ENCODE measurements at places on chromosomes 4 and X. TPM values are rescaled to one million over a fixed set of nuclear protein-coding genes. Genes with fewer than 3 reads are reported as not detected.

SPCS3 gene
- 135 TPM for total RNA-seq

- no peak for DNase-seq
- H3K36me3 ChIP-seq: no peaks in the 10 kb centered on the region
- no peaks in the 10 kb centered on the region for H3K27me3 ChIP-seq
- no peak overlapping the region for H3K4me3 ChIP-seq
- no peak overlapping the region for H3K27ac ChIP-seq
Measured at GRCh38 chrX:36241397-36241796, 321.9 kb downstream of the CFAP47 start.

GRCh38 chr4:147777456-147778091, 45.7 kb downstream of the ARHGAP10 start:
- H3K36me3 ChIP-seq: no peaks in the 10 kb centered on the region
- no peaks in the 10 kb centered on the region for H3K27me3 ChIP-seq
- H3K27ac ChIP-seq: no peak overlapping the region
- peaks cover 90% of the 10 kb centered on the region for H3K4me1 ChIP-seq

DNA sequence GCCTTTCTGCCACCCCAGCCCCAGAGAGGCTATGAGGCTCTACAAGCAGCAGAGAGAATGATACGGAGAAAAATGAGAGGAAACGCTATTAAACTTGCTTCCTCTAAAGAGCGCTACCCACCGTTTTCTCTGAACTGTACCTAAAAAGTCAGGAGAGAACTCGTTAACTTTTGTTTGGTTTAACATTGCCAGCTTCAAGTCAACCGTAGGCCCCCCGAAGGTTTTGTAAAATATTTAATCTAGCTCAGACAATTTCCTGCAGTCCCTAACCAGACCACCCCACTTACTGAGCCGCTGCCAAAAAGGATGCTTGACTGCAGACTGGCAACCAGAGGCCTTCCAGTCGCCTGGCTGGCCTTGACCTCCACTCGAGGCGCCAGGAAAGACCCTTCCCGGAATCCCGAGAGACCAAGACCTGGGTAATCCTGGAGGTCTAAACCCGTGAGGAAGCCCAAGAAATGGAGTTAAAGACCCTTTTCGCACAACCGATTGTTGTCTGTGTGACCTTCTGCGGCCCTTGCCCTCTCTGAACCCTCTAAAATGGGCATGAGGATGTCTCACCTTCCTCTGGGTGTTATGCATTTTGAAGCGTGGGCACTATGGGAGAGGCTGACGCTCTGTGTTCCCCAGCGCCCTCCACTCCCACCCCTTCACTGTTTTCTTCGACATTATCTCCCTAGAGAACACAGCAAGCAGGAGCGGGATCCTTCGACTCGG, 86.3 kb downstream of the BCOR start:
- H3K36me3 ChIP-seq: no peaks in the 10 kb centered on the region
- H3K4me3 ChIP-seq: no peak overlapping the region
- H3K4me1 ChIP-seq: peaks cover 20% of the 10 kb centered on the region
- DNase-seq: no peak
- H3K27ac ChIP-seq: no peak overlapping the region
- H3K27me3 ChIP-seq: no peaks in the 10 kb centered on the region

USP17L15 gene
- not detected for total RNA-seq

GRCh38 chr4:139210486-139210885, 33.5 kb upstream of the ELF2 start:
- no peak for DNase-seq
- no peaks in the 10 kb centered on the region for H3K36me3 ChIP-seq
- H3K4me3 ChIP-seq: no peak overlapping the region
- H3K27ac ChIP-seq: no peak overlapping the region
- H3K4me1 ChIP-seq: no peaks in the 10 kb centered on the region

FAM47E gene
- total RNA-seq: 0.91 TPM

DNA sequence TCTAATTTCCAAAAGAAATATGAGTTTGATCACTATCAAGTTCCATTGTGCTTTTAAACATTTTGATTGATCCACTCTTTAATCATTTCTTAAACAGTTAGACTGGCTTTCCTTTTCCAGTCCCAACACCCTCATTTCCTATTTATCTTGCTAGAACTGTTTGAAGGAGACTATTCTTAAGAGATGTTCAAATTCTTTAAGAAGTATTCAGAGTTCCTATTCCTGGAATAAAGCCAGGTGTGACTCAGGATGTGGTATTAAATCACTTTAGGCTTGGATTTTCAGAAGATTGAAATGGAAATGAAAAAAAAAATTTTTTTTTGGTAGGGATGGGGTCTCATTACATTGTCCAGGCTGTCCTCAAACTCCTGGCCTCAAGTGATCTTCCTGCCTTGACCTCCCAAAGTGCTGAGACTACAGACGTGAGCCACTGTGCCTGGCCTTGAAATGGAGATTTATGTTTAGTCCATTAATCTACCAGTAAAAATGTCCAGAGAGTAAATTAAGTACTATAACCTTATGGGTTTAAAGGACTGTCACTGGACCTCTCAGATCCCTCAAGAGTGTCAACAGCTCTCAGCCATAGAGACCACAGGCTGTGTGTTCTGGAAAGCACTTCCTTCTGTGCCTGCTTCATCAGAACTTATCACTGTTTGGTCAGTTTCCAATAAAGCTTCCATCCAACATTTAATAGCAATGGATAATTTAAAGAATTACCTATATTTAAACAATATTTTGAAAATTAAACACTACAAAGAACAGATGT, 90.7 kb downstream of the CDS1 start:
- H3K27me3 ChIP-seq: no peaks in the 10 kb centered on the region
- no peaks in the 10 kb centered on the region for H3K36me3 ChIP-seq
- DNase-seq: peak; percentile 39
- H3K4me3 ChIP-seq: no peak overlapping the region

ASB12 gene
- total RNA-seq: not detected

DNA sequence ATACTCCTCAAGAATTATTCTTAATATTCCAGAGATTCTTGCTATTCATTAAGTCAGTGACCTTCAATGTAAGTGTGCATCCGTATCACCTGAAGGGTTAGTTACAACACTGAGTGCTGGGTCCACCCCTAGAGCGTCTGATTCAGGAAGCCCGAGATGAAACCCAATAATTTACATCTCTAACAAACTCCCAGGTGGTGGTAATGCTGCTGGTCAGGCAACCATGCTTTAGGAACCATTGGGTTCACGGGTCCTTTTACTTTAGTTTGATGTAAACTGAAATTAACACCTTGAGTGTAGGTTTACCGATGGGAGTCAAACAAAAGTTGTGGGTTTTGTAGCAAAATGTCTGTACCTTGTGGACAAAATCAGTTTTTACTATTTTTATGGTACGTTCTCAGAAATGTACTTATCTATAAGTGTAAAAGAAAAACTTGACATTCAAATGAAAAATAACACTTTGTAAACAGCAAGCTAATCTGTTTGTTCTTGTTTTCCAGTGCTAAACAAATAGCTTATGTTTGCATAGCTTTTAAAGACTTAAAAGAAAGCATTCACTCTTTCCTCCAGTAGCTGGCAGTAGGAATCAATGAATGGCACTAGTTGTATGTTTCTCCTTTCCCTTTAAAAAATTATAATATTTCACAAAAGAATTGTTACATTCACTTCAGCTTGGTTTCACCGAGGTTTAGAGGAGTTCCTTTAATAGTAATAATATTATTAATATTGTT, 32.7 kb downstream of the ACE2 start:
- DNase-seq: no peak
- no peaks in the 10 kb centered on the region for H3K36me3 ChIP-seq
- no peak overlapping the region for H3K27ac ChIP-seq
- no peak overlapping the region for H3K4me3 ChIP-seq
- no peaks in the 10 kb centered on the region for H3K4me1 ChIP-seq
- H3K27me3 ChIP-seq: no peaks in the 10 kb centered on the region

ABLIM2 gene
- total RNA-seq: 6.1 TPM

GRCh38 chrX:72107841-72108595, 23.7 kb downstream of the RTL5 start:
- no peak for DNase-seq
- H3K4me3 ChIP-seq: no peak overlapping the region
- no peaks in the 10 kb centered on the region for H3K27me3 ChIP-seq
- H3K27ac ChIP-seq: no peak overlapping the region
- no peaks in the 10 kb centered on the region for H3K4me1 ChIP-seq

DNA sequence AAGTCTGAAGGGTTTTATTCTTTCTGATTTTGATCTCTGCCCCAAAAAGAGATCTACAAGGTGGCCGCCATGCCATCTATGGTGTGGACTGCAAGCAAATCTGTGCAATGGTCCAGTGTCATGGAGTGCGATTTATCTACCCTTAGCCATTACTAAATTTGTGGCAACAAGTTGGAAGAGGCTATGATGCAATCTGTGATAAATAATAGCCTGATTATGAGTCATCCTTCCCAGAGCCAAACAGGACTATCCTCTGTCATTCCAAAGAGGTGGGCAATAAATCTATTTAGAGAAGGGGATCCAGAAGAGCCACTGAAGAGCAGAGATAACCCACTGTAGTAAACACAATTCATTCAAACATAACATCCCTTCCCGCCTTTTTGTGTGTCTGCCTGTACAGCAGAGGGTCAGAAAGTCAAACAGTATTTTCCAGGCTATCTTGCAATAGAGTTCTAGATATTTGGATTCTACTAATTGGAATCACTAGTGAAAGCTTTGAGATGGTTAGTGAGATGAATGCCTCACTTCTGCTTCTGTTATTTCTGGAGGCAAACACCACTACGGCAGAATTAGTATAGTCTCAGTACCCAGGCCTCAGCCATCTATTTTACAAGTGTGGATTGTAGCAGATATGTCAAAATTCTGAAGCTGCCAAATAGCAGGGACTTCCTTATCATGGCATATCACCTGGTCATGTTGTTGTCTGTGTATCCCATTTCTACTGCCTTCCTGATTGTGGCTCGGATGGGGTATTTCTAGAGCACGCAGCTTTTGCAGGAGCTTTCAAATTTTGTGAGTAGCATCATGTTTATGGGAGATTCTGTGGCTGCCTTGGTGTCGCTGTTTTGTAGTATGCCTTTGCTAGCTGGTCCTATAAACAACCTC, 192.0 kb downstream of the SMIM20 start:
- no peaks in the 10 kb centered on the region for H3K27me3 ChIP-seq
- peaks cover 8% of the 10 kb centered on the region for H3K4me1 ChIP-seq
- peak; percentile 28 for DNase-seq
- H3K36me3 ChIP-seq: no peaks in the 10 kb centered on the region
- no peak overlapping the region for H3K27ac ChIP-seq

GRCh38 chr4:83639849-83640493, 104.1 kb downstream of the GPAT3 start:
- H3K4me3 ChIP-seq: no peak overlapping the region
- peak; percentile 71 for DNase-seq
- no peak overlapping the region for H3K27ac ChIP-seq
- no peaks in the 10 kb centered on the region for H3K27me3 ChIP-seq
- no peaks in the 10 kb centered on the region for H3K4me1 ChIP-seq

VCX2 gene
- not detected for total RNA-seq

DNA sequence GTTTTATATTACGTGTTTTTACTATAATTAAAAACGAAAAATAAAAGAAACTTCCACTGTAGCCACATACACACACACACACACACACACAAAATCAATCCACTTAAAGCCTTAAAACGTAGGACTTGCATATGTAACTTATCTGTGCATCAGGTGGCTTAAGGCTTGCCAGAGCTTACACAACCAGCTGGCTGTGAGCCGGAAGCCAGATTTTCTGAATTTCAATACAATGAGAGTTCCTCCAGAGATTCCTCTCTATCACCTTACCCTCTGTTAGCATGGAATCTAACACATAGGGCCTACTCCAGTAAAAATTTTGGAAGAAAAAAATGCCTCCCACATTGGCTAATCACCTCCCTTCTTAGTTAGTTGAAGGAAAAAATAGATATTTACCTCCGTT, 27.9 kb upstream of the SLITRK4 start:
- H3K4me1 ChIP-seq: no peaks in the 10 kb centered on the region
- no peaks in the 10 kb centered on the region for H3K27me3 ChIP-seq
- H3K36me3 ChIP-seq: no peaks in the 10 kb centered on the region
- H3K4me3 ChIP-seq: no peak overlapping the region

NAA15 gene
- 79.7 TPM for total RNA-seq

- no peaks in the 10 kb centered on the region for H3K36me3 ChIP-seq
- DNase-seq: no peak
- H3K27me3 ChIP-seq: no peaks in the 10 kb centered on the region
- H3K4me3 ChIP-seq: no peak overlapping the region
- peaks cover 5% of the 10 kb centered on the region for H3K4me1 ChIP-seq
- no peak overlapping the region for H3K27ac ChIP-seq
Measured at GRCh38 chrX:19893727-19894126, 6.3 kb upstream of the SH3KBP1 start.

ITIH6 gene
- not detected for total RNA-seq

- no peak overlapping the region for H3K4me3 ChIP-seq
- H3K4me1 ChIP-seq: no peaks in the 10 kb centered on the region
- H3K27ac ChIP-seq: no peak overlapping the region
Measured at GRCh38 chr4:80592950-80593349, 257.4 kb downstream of the CFAP299 start.
